SK-N-MC (cell line): ENCODE measurements at places on chromosomes 5 and 9.

DNA sequence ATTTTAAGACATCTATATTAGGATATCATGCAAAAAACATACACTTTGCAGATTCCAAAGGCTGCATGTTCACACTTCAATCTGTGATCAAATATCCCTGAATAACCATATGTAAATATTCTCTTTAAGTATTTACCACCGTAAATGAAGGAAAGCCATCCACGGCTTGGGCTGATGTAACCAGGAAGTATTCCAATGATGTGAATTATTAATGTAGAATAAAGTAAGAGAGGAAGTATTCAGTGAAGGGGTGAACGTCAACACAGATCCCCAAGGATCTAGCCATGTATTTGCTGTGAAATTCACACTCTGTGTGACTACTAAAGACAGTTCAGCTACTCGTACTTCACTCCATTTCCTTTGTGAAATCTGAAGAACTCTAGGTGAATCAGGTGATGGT lies 75.2 kb downstream of the CDH6 start:
- no peak for DNase-seq

DNA sequence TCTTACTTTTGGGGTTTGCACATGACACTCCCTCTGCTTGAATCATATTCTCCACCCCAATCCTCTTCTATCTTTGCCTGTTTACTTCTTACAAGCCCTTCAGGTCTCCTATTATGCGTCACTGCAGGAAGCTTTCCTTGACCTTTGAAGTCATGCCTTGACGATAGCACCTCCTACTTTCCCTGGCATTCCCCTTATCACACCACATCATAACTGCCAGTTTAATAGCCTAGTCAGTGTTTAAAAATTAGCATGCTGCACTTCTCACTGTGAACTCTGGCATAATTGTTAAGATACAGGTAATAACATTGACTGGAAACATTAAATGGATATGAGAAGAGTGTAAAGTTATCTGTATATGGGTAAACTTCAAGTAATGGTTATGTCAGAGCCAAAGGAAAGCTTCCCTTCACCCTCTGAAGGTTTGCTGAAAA lies 37.1 kb upstream of the CEP120 start:
- DNase-seq, result no peak

DNA sequence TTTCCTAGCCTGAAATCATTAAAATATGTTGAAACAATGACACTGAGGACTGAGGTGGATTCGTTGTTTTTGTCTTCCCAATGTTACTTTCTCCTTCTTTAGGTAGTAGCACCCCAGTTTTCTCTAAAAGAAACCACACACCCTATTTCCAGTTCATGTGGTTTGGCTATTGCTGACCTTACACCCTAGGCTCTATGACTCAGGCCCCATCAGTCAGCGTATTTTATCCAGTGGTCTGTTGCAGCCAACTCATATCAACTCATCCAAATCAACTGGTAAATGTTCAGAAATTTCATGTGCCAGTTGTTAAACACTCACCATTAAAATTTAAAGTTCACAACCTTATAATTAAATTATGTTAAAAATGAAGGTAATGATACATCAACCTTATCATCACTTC lies 44.6 kb upstream of the NFIB start:
- DNase-seq, result no peak

DNA sequence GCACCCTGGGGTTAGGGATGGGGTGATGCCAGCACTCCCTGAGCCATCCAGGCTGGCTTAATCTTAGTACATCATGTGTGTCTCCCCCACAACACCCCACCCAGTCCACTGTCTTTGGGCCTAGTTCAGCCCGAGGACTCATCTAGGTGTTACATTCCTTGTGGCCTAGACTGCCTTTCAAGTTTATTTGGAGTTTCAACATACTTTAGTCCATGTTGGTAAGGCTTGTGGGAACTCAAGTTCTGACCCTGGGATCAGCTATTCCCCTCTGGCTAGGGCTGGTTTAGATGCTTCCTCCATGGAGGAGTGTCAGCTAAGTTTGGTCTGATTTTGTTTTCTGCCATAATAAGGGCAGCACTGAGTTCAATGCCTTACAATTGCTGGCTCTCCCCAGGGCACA lies 302.4 kb downstream of the SMARCA2 start:
- DNase-seq, result no peak

- DNase-seq, result no peak
Measured at GRCh38 chr9:77833561-77834429, 185.7 kb upstream of the GNA14 start.
